Sigmoid colon (tissue), 7 donors: ENCODE measurements at places on chromosomes 3 and 15.

DNA sequence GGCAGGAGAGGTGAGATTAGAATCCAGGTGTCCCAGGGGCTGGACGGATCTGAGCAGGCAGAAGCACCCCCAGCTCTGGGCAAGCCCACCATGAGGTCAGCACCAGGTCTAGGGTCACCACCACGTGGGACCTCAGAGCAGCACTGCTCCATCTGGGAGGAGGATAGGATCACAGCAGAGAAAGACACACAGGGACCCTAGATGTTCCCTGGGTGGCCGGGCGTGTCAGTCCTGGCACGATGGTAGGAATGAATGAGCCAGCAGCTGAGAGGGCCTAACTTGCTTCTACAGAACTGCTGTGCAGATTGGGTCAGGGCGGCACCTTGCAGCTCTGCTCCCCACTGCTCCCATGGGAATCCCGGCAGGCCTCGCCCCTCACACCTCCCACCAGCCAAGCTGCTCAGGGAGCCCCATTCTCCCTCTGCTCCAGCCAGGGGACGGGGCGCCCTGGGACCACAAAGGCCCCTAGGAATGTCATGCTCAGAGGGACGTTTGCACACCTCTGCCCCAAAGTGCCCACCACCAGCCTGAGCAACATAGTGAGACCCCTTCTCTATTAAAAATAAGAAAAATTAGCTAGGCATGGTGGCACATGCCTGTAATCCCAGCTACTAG lies 66.3 kb downstream of the ZNF445 start:
- no peak for DNase-seq

GRCh38 chr3:102511639-102512038 lies 76.8 kb downstream of the ZPLD1 start:
- no peak for DNase-seq

DNA sequence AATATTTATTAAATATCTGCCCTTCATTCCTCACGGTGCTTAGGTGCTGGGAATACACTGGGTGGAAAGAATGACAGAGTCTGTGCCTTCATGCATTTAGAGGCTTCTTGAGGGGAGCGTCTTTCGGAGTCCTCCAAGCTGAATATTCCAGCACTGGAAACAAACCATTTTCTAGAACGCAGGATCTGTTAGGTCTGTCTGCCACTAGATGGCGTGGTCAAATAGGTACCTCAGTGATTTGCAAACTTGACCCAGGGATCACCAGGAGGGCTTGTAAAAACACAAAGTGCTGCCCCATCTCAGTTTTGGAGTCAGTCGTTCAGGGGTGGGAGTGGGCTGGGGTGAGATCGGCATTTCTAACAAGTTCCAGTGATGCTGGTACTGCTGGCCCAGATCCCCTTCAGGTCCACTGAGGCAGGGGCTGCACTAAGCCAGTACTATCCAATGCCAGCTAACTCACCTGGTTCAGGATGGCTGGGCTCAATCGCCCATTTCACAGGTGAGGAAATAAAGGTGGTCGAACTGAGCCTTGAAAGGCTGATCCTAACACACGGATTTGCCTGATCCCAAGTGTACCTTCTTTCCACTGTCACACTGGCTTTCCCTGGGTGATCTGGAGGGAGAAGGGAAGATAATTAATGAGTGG lies 14.8 kb downstream of the ARNT2 start:
- DNase-seq, result no peak

DNA sequence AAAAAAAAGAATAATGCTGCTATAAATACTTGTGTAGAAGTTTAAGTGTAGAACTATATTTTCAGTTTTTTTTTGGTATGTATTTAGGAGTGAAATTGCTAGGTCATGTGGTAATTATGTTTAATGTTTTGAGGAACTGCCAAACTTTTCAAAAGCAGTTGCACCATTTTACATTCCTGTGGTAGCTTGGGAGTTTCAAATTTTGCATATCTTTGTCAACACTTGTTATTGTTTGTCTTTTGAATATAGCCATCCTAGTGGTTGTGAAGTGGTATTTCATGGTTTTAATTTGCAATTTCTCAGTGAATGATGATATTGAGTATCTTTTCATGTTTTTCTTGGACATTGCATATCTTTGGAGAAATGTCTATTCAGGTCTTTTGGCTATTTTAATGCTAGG lies 30.4 kb downstream of the SKIL start:
- no peak for DNase-seq

DNA sequence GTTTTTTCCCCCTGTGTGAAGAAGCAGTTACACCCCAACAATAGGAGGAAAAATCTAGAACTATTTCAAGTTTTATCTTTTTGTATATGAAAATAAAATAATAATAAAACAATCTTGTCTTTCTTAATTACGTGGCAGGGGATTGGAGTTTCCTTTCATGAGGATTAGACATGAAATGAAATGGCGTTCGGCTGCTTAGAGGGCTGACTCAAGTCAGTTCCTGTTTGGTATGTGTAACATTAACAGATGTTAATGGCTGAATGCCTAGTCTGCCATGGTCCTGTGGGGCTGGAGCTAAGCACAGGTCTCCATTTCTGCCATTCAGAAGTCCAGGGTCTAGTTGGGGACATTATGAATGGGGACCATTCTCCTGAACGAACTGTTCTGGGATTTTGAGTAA lies 3.1 kb upstream of the EXOG start:
- DNase-seq, result no peak

DNA sequence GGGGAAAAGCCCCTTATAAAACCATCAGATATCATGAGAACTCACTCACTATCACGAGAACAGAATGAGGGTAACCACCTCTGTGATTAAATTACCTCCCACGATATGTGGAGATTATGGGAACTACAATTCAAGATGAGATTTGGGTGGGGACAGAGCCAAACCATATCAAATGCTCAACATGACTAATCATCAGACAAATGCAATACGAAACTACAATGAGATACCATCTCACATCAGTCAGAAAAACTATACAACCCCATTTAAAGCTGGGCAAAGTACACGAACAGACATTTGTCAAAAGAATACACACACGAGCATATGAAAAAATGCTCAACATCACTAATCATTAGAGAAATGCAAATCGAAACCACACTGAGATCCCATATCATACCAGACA lies 67.7 kb downstream of the SCAPER start:
- DNase-seq, result no peak

GRCh38 chr15:69225355-69226022 lies 65.1 kb downstream of the GLCE start:
- no peak for DNase-seq

DNA sequence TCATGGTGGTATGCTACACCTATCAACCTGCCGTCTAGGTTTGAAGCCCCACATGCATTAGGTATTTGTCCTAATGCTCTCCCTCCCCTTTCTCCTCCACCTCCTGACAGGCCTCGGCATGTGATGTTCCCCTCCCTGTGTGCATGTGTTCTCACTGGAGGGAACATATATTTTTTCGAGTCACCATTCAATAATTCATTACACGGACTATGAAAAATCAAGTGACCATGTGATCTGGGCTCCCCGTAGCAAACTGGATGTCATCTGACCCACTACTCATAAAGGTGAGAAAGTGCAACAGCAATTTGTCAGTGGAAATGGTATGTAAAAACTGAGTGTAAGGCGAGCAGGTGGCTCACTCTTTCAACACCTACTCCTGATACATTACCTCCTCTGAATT lies 224.3 kb upstream of the RASGRP1 start:
- DNase-seq, result no peak

- no peak for DNase-seq
These were observed 254.4 kb upstream of the GPR149 start for GRCh38 chr3:154684440-154684839.

- DNase-seq, result no peak
These were observed 3.8 kb upstream of the TKT start for GRCh38 chr3:53259427-53260259.

DNA sequence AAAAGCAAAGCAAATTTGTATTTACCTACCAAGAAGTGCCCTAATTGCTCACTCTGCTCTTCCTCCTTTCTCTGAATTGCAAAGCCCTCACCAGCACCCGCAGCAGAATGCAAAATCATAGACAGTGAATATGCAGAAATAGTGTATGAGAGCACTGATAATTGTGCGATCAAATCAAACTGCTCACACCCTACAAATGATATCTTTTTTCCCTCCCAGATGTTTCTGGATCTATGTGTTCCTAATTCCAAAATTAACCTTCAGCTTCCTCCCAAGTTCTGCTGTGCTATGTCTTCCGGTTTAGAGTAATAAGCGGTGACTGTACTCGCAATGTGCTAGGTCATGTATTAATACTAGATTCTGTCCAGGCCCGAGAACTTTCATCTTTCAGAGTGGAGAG lies 3.4 kb downstream of the GHSR start:
- no peak for DNase-seq

GRCh38 chr15:55965091-55965490 lies 28.3 kb downstream of the NEDD4 start:
- no peak for DNase-seq

DNA sequence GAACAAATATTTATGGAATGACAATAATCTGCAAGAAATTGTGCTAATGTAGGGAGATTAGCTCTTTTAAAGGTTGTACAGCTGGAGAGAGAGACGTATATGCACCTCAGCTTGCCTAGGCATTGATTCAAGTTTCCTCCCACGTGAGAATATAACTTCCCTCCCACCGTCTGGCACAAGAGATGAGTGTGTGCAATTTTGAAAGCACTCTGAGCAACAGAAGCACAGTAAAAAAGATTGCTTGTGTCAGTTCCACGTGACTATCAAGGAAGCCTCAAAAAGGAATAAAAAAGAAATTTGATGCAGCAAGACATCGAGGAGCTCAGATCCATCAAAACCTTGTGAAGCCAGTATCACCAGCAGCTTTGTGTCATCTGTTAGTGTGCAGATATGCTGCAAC lies 435.3 kb downstream of the TUSC7 start:
- DNase-seq, result no peak
